ENCODE measurements at places on chromosomes 7 and 10.
A peak's percentile ranks its signal among the peaks of the same experiment; 100 is the strongest.

- no peak for DNase-seq
Measured at GRCh38 chr10:62463364-62463763, 89.2 kb downstream of the ZNF365 start.

DNA sequence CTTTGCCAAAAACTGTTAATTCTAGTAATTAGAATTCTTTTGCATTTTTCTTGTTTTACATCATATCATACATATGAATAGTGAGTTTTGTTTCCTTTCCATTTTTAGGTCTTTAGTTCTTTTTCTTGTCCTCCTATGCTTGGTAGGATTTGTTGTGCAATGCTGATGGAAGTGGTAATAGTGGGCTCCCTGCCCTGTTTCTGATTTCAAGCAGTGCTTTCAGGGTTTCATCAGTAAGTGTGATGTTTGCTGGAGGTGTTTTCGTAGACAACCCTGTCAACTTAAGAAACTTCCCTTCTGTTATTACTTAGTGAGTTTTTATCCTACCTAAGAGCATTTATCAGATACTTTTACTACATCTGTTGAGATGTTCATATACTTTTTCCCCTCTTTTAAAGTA lies 50.5 kb downstream of the CSGALNACT2 start:
- no peak for DNase-seq

GRCh38 chr10:368579-369220 lies 233.4 kb downstream of the ZMYND11 start:
- no peak for DNase-seq

DNA sequence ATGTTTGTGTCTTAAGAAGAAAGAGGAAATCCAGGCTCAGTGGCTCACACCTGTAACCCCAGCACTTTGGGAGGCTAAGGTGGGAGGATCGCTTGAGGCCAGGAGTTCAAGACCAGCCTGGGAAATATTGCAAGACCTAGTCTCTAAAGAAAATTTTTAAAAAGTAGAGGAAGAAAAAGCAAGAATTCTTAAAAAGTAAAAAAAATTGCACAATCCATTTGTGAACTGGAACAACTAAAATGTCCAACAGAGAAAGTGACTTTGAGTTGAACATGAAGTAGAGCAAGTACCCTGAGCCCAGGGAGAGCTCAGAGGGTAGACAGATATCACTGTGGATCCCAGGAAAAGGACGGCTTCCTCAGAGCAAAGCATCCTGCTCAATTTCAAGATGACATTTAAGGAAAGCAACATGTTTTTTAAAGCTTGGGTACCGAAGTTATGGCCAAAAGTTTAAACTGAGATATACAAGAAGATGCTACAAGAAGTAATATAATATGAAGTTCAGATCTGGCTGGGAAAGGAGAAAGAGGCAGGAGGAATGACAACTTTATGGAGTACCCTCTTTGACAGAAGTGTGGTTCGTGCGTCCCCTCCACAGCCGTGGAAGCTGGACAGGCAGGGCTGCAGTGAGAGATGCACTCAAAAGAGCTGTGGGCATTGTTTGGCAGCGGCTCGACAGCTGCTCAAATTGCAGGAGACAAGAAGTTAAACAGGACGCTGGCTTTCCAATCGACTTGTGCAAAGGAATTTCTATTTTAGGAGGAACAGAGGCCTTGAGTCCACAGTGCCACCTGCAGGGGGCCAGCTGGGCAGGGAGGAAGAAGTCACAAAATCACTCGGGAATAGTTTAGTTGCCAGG lies 201.3 kb downstream of the JCAD start:
- peak; percentile 43 for DNase-seq

- no peak for DNase-seq
Measured at GRCh38 chr10:131810036-131810804, 90.6 kb upstream of the PPP2R2D start.

DNA sequence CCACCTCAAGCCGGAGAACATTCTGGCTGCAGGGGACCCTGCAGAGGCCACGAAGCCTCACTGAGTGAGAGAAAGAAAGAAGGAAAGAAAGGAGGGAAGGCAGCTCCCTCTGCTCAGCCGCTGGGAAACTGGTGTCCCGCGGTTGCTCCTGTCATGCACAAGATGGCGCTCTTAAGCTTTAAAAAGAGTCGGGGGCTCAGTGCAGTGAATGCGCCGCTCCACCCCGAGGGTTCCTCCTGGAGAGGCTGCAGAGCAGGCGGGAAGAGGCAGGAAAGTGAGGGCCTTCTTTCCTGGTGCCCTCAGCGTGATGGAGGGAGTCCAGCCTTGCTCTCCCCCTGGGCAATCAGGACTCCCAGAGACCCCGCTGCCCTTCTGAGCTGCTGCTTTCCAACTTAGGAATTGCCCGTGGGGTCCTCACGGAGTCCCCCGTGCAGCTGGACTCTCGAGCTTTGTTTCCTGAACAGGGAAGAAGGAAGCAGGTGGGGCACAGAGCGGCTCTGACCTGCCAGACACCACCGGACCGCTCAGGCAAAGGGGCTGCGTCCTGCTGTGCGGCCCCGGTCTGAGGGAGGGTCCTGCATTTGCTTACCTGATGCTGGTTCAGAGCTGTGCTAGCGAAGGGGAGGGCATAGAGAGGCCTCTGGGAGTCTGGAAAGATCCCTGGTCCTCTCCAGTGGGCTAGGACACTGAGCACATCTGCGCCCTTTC lies 141.9 kb upstream of the MKI67 start:
- DNase-seq: peak; percentile 81

GRCh38 chr10:62384057-62384446 lies 9.9 kb downstream of the ZNF365 start:
- DNase-seq: no peak

DNA sequence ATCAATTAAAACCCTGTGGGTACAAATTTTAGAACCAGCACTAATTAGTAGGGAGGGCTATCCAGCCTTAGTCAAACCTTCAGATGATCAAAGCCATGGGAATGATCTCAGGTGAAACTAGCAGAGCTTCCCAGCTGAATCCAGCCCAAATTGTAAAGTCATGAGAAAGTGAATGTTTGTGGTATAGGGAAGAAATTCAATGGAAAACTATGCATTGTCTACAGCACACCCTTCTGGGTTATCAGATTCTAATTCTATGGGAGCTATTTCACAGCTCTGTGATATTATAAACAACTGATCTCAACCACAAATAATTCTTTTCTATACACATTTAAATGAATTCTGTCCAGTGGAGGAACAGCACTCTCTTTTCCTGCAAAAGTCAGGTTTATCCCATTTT lies 24.6 kb upstream of the BMPER start:
- no peak for DNase-seq

DNA sequence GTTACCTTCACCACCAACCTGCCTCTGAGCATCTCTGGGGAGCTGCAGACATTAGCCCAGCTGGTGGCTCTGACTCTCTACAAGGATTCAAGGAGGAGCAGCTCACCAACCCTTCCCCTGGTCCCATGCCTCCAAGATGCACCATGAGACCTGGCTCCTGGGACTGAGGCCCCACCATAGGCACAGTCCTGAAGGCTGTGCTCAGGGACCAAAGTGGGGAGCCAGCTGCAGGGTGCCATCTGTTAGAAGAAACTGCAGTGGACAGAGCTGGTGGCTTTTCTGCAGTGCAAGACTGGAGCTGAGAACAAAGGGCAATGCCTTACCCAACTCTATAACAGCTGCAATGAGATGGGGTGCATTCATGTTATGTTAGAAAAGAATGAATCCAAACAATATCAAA lies 581.6 kb downstream of the TCERG1L start:
- no peak for DNase-seq

Data from nephron progenitor cell (in vitro differentiated cells).